CMK (cell line): ENCODE measurements at places on chromosomes 5 and 9.

DNA sequence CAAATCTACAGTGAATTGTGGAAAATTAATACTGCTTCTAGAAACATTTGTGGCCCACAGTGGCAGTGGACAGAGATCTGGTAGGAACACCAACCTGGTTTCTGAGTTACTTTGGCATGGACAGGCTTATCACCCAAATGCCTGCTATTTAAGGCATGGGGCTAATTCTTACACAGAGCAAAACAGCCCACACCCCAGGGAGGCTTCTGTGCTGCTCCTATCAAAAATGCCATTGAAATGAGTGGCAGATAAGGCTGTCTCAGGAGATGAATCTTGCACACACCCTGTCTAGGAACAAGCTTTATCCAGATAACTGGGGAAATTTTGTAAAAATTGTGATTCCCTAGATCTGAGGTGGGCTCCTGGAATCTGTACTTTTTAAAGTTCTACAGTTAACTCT, 307.1 kb downstream of the TLE1 start:
- no peak for DNase-seq

DNA sequence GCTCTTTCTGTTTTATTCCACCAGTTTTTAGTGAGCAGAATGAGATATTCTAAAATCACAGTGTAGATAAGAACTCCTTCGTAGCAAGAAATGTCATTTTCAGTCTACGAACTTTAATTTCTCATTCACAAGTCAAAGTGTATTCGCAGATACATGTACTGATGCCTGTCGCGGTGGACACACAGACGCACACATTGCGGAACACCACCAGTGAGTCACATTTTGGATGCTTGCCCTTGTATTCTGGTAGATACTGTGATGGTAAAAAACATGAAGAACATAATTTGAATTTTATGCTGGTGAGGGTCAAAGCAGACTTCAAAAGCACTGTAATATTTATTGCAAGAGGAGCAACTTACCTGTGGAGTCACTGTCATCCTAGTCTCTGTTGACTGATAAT, 4.7 kb upstream of the C9orf57 start:
- no peak for DNase-seq

DNA sequence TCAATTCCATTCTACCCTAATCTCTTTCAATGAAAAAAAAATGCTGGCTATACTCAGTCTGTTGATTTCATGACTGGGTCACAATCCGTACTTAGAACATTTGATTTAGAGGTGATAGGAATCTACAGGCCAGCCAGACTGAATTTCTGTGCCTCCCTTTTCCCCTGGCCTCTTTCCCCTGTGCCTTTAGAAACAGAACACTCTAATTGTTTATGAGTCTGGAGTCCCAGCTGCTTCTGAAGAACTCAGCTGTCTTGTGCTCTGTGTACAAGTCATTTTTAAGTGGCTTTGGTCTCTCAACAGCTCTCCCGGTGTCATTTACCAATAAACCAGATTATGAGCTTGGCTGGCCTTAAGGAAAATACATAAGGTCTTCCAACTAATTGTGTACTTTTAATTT, 94.1 kb upstream of the ITGA2 start:
- DNase-seq: no peak

DNA sequence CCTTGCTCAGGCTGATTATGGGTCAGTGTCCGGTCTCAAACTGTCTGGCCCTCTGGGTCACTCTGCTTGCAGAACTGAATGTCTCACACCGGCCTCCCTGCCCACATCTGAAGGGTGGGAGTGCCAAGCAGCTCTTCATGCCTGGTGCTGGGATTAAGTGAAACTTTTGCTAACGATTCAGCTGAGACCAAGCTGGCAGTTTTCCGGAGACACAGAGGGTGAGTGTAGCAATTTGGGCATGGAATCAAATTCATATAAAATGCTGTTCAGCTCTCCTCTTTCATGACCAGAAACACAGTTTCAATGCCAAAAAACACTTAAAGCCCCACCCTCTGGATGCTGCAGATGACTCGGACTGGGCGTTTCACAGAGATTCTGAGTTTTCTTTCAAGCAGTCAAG, 207.5 kb downstream of the NXNL2 start:
- DNase-seq: no peak

GRCh38 chr5:116571568-116572349, 2.9 kb downstream of the SEMA6A start:
- DNase-seq: no peak

DNA sequence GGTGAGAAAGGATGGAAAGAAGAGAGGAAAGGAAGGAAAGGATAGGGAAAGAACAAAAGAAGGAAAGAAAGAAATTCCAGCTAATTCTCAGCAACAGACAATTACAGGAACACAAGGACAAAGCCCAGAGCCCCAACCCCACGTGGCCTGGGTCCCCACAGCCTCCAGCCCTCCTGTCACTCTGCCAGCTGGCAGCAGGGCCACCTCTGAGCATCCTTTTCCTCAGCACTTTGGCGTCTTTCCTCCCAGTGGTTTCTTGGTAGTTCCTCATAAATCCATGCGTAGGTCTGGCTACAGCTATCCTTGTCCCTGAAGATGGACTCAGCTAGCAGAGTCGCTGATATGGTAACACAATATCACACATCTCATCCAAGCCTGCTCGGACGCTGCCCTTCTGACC, 28.3 kb downstream of the ADAMTS2 start:
- DNase-seq: no peak

GRCh38 chr5:138011991-138012390, 20.9 kb downstream of the FAM13B start:
- DNase-seq: no peak

GRCh38 chr5:43437062-43437660, 25.0 kb upstream of the CCL28 start:
- no peak for DNase-seq
